ENCODE measurements at places on chromosomes 3 and 15.

DNA sequence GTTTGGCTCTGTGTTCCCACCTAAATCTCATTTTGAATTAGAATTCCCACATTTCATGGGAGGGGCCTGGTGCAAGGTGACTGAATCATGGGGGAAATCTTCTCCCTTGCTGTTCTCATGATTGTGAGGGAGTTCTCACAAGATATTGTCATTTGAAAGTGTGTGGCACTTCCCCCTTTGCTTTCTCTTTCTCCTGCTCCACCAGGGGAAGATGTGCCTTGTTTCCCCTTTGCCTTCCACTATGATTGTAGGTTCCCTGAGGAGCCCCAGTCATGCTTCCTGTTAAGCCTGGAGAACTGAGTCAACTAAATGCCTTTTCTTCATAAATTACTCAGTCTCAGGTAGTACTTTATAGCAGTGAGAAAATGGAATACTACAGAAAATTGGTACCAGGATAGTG lies 157.2 kb upstream of the TPRG1 start:
- no peak for DNase-seq

DNA sequence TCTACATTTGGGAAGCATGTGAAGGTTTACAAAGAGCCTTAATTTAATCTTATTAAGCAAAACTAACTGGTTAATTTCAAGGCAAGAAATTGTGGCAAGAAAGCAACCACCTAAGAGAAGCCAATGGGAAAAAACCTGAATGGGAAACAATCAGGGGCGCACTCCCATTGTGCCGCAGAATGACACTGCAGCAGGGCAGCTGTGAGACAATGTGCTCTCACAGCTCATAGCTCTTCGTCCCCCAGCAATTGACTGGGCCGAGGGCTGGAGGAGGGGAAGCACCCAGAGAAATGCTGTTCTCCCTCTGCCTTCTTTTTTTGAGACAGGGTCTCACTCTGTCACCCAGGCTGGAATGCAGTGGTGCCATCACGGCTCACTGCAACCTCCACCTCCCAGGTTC lies 93.3 kb upstream of the RAD18 start:
- DNase-seq: no peak

DNA sequence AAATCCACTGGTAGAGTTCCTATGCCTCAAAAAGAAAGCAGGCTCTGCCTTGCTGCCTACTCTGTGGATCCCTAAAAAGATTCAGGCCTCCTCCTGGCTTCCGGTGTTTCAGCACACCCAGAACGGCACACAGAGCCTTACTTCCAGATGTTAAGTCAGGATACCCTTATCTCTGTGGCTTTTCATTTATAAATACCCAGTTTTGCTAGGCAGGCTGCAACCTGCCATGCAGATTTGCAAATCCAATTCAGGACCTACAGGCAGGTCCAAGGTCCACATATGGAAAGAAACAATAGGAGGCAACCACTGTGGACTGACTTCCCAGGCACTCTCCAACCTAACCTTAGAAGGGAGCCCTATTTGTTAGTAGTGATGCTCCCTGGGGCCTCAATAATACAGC lies 30.7 kb downstream of the EFL1 start:
- no peak for DNase-seq

DNA sequence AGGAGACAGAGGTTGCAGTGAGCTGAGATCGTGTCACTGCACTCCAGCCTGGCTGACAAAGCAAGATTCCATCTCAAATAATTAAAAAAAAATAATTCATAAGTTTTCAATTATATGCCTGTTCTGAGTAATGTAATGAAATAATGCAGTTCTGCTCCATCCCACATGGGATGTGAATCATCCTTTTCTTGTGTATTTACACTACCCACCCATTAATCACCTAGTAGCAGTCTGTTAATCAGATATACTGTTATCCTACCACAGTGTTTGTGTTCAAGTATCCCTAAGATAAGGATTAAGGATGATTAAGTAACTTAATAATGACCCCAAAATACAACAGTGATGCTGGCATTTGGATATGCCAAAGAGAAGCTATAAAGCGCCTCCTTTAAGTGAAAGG lies 38.8 kb downstream of the PIGB start:
- DNase-seq: no peak

DNA sequence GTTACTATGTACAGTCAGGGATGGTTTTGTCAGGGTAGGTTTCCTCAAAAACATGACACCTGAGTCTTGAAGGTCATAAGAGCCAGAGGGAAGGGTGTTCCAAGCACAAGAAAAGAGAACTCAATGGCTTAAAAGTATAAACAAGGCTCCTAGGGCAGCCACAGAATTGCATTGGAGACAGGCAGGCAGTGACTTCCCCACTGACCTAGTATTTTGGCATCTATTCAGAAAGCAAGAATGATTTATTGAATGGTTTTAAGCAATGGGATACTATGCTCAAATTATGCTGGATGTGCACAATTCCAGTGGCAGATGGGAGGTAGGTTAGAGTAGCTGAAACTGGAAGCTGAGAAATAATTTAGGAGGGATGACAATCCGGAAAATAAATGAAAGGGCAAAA lies 54.0 kb downstream of the TSC22D2 start:
- no peak for DNase-seq

DNA sequence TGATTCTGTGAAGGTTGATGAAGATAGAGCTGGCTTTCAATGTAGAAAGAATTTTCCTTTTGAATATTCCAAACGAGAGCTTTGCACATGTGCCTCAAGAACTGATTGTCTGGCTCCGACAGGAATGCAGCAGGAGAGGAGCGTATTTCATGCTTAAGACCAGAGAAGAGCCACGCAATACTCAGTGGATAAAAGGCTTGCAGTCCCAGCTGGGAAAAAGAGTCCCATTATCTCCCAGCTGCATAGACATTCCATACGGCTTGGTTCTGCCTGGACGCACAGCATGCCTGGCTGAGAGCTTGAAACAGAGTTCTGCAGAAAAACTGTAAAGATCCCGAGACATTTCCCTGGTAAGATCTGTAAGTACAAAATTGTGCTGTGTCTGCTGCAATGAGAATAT lies at the start of gene CNTN6:
CNTN6 (plus strand) TSS at position 254 of the 400 bp plus-strand sequence. CDS start 54,985 bp downstream, outside the sequence.
- no peak for DNase-seq

Data from CD4-positive, alpha-beta T cell treated with Interleukin-15 for 4 hours (primary cell).